ENCODE measurements at places on chromosomes 5 and 9.

GRCh38 chr9:118961857-118962256 lies 407.4 kb downstream of the BRINP1 start:
- DNase-seq, result no peak

DNA sequence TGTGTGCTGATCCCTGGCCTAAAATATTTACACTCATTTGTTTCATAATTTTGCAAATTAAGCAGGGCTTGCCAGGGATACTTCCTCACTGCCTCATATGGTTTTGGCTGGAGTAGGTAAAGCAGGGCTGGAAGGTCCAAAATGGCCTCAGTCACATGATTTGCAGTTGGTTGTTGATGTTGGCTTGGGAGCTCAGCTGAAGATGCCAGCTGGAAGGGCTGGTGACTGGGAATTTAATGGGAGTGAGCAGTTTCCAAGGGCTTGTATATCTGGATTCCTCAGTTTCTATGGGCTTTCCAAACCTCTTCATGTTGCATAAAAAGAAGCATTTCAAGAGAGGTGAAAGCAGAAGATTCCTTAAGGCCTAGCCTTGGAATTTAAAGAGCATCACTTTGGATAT lies 729.3 kb downstream of the CDH18 start:
- DNase-seq, result no peak

GRCh38 chr9:70142101-70142500 lies 98.5 kb downstream of the MAMDC2 start:
- no peak for DNase-seq

DNA sequence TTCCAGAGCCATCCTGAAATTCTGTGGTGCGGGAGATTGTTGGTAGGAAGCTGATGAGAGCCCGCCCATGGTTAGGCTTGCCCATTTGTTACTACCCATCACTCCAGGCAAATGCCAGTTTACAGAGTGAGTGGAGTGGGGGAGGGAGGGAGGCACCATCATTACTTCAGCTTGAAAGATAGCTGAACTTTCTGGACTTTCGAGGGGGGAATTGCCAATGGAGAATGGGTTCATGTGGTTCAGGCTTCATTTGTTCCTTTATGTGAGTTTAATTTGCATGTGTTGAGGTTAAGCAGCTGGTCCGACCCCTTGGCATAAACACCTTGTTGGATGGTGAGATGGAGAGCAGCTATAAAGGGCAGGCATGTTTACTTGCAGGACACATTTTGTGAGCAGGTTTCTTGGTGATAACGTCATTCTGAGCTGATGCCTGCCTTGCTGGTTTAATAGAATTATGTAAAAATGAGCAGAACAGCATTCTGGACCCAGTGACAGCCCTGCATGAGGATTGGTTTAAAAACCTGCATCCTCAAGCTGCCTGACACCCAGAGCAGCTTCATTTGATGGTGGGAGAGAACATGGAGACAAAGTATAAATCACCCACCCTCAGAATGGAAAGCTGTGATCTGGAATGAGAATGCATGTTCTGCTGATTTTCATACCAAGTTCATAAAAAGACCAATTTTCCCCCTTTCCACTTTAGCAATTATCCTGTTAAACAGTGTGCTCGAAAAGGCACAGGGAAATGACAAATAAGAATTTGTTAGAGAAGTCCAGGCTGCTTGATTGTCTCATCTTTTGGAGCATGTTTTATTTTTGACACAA lies 106.3 kb downstream of the TRIO start:
- no peak for DNase-seq

DNA sequence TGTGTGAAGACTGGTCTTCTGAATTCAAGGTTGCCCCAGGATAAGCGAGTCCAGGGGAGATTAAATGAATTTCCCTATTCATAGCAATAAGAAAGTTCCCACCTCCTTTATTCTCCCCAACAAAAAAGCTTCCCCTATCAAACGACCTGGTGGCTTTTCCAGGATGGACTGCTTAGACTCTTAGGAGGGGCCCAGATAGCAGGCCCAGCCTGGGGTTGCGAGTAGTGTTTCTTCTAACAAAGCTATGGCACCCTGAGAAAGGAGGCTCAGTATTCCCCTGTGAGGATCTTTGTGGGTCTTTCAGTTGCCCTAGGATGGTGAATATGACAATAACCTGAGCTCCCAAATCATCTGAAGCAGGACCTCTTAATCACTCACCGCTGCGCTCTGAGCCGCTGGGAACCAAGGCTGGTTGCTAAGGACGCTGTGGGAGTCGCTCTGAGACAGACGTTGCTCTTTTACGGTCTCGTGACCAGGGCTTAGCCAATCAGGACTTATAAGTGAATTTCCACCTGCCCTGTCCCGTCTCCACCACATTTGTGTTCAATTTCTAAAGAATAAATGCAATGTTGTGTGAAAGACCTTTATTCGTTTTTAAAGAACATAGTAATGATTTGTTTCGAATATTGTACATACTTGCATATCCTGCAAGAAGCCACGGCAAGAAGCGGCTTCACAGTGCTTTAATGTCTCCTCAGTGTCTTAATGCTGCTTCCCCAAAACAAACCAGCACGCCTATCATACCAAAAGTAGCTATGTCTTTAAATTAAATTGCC lies at the start of gene TMEM232:
TSS of gene TMEM232 (minus strand) at position 423 of the 776 bp plus-strand sequence. CDS start 59,319 bp downstream, outside the sequence.
- DNase-seq, result peak; percentile 54

DNA sequence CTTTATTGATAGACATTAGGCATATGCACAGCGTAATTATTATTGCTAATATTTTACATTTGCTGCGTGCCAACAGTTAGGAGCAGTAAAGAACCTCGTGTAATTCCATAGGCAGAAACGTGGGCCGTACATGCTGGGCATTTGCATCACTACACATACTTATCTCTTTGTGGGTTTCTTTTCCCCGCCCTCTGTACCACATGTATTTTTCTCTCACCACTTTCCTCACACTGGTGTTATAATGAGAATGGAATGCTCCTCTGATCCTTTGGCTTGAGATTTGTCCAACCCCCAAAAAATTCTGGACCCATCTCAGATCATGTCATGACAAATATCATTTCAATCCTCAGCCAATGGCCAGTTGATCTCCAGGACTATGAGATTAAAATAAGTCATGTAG lies 1952.6 kb upstream of the WWC1 start:
- no peak for DNase-seq

- no peak for DNase-seq
These were observed 25.6 kb upstream of the SPATA31D4 start for GRCh38 chr9:81902626-81903025.

DNA sequence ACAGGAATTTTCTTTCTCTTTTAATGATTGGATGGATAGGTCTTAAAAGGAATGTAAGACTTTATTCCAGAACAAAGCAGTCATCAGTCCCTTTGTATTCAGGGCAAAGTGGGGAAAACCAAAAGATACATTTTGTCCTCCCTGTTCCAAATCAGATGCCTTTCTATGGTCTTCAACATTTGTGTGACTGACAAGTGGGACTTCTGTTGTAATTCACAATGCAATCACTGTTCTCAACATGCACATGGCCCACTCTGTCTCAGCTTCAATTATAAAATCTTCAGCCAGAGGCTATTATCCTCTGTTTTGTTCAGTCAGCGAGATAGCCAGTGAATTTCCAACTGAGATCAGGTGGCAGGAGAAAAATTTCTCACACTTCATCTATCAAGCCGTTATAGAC lies 95.5 kb upstream of the ERBIN start:
- DNase-seq, result no peak

GRCh38 chr9:4152876-4153275 lies 147.0 kb downstream of the GLIS3 start:
- DNase-seq, result no peak

- DNase-seq, result no peak
These were observed 24.6 kb downstream of the LEAP2 start for GRCh38 chr5:132898094-132898493.

DNA sequence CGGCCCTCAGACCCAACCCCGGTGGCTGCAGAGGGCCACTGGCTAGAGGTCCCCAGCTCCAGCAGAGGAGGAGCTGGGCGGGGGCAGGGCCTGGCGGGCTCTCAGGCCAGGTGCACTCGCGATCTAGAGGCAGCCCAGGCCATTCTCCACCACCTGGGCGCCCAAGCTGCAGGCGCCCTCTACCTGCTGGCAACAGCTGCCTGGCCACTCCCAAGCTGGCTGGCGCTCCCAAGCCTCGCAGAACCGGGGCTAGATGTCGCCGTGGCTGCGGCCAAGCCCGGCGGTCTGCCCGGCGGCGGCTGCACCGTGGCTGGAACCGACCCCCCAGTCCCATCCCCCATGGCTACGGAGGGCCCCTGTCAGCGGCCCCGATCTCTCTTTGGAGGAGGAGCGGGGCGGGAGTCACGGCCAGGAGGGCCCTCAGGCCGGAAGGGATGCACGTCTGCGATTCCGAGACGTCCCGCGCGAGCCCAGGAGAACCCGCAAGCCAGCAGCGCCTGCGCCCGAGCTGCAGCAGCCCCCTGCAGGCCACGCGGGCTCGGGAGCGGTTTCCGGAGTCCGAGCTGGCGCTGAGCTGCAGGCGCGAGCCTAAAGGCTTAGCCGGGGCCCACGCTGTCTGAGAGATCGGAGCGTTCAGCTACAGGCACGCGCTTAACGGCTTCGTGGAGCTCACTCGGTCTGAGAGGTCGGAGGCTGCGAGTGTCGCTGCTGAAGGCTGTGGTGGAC lies 44.3 kb upstream of the BICD2 start:
- DNase-seq, result peak; percentile 38

DNA sequence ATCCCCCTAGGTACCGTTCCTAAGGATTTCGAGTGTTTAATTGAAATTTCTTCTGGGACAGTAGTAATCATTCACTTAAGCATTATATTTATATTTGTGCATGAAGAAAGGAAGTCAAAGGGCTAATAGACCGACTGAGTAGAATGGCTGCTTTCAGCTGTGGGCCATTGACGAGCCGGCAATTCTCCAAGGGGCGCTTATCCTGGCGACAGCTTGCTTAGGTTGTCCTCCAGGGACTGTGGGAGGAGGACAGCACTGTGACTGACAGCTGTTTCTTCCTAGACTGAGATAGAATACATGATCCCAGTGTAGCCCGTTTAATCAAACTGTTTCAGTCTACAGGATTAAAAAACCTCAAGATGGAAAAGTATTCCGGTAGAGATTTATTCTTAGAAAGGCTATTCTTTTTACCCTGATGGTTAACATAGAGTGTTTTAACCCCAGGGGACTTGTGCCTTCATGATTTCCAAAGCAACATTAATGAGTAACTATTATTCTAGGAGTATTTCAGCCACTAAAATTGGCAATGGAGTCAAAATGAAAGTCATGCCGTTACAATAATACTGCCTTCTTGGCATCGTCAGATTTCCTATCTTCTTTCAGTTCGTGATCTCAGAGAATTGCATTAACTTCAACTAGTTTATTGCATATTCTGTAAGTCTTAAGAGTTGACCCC lies 943.1 kb upstream of the WWC1 start:
- no peak for DNase-seq

DNA sequence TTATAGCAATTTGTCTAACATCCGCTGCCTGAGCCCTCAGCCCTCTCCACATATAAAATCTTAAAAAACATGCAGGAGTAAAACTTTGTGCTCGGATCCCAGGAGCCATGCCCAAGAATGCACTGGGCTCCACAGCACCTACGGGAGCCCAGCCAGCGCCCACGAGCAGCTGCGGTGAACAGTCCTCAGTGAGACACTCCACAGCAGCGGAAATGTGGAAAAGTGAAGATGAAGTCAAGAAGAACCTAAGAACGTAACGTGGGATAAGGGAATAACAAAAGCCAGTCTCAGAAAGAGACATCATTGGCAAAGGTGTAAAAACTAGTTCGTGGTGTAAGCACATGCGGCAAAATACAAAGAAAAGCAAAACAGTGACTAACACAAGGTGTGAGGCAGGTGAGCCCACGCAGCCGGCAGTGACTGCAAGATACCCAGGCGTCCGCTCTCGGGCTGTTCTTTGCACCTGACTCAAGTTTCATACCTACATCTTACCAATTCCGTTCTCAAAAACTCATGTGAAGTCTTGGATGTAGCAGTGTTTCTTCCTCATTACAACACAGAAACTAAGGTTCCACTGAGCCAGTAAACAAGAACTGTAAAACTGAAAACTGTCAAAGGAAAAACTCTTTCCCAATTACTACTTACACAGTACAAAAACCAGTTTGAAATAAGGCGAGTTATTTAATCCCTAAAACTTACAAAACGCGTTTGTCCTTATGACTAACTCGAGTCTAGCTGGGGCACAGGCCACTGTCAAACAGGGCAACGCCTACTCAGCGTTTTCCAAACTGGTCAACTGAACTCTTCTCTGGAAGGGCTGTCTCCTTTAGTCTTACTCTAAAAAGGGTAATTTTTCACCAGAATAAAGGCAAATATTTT lies 1.7 kb downstream of the CAMSAP1 start:
- DNase-seq, result no peak

DNA sequence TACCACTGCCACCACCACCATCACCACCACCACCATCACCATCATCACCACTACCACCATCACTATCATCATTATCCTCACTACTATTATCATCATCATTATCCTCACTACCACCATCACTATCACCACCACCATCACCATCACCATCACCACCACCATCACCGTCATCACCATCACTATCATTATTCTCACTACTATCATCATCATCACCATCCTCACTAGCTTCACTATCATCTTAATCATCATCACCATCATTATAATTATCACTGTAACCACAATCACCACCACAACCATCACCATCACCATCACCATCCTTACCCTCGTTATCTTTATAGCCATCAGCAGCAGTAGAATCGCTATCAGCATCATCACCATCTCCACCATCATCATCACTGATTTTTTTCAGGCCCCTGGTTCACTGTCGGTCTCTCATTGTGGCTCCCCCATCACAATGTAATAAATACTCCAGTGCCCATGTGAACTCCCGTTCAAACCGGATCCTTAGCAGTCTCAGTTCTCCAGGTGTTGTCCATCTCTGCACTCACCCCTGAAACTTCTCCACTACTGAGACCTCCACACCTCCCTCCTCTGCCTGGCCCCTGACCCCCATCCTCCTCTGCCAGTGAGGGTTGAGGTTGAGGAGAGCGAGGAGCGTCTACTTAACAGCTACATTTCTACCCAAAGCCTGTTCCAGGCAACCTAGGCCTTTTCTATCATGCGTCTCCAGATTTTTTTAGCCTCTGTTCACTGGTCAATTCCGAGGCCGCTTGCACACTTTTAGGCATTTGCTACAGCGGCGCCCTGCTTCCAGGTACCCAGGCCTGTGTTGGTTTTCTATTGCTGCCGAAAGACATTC lies 238.2 kb downstream of the PBX3 start:
- DNase-seq, result no peak

- DNase-seq, result no peak
These were observed 4.5 kb downstream of the NFX1 start for GRCh38 chr9:33294670-33295432.

GRCh38 chr9:90455316-90455715 lies 187.3 kb downstream of the DIRAS2 start:
- no peak for DNase-seq

- no peak for DNase-seq
These were observed 46.8 kb upstream of the RNF130 start for GRCh38 chr5:180118391-180118791.

DNA sequence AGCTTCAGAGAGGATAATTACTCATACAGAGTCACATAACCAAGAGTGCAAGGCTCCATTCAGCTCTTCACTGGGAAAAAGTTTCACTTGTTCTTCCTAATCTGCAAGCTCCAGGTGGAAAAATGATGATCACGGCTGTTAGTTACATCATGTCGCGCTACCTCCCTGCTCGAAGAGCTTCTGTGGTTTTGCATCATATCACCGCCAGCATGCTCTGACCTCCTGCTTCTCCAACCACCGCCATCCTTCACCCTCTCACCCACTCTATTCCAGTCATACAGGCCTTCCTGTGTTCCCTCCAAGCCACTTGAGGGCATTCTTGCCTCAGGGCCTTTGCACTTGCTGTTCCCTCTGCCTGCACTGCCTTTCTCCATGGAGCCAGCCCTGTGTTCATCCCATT lies 47.1 kb downstream of the COL27A1 start:
- no peak for DNase-seq

GRCh38 chr5:33832404-33833236 lies 59.2 kb downstream of the ADAMTS12 start:
- no peak for DNase-seq
